ENCODE measurements at places on chromosomes 13 and 19.

GRCh38 chr19:38047641-38048040 lies 140.6 kb downstream of the SIPA1L3 start:
- DNase-seq: no peak

DNA sequence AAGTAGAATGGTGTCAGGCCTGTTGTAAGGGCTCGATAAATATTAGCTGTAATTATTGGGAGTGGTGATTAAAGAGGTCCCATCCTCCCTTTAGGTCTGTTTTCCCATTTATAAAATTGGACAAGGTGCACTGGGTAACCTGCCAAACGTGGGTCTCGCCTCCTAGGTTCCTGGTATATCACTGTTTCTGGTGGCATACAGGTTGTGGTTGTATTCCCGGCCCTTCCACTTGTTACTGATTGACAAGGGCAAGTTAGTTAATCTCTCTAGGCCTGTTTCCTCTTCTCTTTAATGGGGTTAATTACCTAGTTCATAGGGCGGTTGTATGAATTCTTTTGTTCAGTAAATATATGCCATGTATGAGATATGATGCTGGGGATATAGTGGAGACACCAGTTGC lies 1.5 kb downstream of the PPP2R1A start:
- DNase-seq: no peak

DNA sequence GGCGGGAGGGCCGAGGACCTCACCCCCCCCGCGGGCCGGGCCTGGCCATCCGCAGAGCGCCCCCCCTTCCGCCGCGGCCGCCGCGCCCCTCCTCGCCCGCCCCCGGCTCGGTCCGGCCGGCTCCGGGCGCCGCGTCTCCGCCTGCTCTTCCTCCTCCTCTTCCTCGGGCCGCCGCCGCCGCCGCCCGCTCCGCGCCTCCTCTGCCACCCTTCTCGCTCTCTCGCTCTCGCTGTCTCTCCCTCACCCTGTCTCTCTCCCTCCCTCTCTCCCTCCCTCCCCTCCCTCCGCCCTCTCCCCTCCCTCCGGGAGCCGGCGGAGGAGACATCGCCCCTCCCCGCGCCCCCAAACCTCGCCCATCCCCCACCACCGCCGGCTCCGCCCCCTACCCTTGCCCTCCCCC lies at the start of gene SHANK1:
TSS of gene SHANK1 (minus strand) at position 237 of the 400 bp plus-strand sequence. CDS start 2,883 bp downstream, outside the sequence.
- DNase-seq: peak; percentile 79

DNA sequence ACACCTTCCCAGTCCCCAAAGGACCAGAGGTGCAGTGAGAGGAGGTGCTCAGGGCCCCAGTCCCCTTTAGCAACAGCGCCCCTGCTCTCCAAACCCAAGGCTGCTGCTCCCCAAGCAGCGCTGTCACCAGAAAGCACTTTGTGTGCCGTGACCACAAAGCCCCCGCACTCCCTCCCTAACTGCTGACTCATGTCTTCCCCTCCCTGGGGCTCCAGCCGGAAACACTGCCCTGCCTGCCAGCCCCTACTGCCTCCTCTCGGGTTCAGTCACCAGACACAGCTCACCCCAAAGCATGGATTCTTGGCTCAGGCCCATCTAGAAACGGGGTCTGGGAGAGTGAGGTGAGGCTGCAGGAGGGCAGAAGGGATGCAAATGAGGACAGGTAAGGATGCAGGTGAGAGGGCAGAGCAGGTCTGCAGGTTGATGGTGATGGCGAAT lies 4.9 kb upstream of the TNFSF14 start:
- peak; percentile 45 for DNase-seq

GRCh38 chr19:16536130-16536529 lies 6.1 kb downstream of the CHERP start:
- DNase-seq: no peak

DNA sequence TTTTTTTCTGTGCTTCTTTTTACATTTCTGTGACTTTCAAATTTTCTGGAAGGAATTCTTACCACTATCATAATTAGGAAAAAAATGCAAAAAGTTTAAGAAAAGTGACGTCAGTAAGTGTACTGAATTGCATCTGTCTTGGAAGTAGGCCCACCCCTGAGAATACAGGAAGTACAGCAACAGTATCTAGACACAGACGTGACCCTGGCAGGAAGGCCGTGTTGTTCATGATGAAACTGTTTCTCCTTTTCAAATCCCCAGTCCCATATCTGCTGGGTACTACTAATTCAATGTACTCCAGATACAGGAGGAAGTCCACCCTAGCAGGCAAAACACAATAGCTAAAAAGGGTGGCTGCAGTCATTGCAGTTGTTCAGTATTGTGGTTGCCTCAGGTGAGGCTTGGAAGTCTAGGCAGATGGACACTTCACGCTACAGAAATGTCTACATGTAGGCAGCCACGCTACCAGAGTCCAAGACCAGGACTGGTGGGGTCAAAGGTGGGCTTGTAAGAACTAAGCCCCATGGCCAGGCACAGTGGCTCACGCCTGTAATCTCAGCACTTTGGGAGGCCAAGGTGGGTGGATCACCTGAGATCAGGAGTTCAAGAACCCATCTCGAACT lies 49.6 kb upstream of the MED4 start:
- peak; percentile 59 for DNase-seq

- no peak for DNase-seq
Observed at GRCh38 chr13:99150575-99151361, 49.9 kb upstream of the UBAC2 start.

DNA sequence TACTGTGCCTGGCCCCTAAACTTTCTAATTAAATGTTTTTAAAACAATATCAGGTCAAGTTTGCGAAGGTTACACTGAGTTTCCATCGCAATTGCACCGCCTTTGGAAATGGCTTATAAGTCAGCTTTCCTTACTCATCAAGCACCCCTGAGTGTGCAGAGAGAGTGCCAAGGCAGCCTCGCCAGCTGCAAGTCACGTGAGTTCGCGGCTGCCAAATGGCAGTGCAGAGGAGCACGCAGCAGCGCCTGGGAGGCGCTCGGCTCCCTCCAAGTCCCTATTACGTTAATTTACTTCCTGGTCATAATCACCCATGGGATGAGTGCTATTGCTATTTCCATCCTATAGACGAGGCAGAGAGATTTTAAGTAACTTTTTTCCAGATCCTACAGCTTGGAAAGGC lies 319.6 kb downstream of the TEX29 start:
- DNase-seq: peak; percentile 7

- DNase-seq: no peak
Observed at GRCh38 chr13:59538512-59538911, 625.2 kb downstream of the DIAPH3 start.

DNA sequence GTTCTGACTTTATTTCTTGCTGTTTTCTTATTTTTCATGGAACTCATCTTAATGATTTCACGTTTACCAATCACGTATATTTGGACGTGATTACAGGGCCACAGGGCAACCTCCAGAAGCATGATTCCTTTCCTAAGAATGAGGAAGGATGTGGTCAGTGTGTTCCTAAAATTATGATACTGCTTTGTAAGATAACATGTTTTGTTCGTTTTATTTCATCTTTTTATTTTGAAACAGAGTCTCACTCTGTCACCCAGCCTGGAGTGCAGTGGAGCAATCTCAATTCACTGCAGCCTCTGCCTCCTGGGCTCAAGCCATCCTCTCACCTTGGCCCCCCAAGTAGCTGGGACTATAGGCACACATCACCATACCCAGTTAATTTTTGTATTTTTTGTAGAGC lies 24.8 kb upstream of the LAIR1 start:
- no peak for DNase-seq

GRCh38 chr19:19119325-19120237 lies 18.7 kb downstream of the TMEM161A start:
- DNase-seq: no peak

DNA sequence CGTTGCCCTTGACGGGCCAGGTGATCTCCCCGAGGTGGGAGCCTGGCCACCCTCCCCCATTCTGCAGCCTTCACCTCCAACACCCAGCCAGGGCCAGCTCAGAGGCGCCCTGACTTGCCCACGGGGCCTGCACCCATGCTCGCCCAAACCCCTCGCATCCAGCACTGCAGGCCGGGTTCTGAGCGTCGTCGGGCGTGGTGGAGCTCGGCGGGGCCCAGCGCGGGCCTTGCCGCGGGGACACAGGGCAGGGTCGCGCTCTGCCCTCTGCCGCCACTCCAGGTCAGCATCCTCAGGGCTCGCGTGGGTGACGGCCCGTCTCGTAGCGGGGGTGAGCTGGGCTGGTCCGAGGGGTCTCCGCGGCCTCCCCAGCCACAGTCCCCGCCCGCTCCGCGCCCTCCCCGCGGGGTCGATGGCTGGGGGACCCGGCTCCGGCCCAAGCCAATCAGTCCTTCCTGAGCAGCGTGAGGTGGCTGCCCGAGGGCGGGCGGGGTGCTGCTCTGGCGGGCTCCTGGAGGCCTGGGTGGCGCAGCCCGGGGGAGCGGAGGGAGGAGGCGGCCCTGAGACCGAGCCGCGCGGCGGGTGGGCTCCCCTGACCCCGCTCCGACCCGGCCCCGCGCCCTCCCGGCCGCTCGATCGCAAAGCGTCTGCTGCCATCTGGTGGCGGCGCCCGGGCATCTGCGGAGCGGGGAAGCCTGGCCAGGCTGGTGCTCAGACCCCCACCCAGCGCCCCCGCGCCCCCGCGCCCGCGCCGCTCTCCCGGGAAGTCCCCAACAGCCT lies 61.4 kb downstream of the CCNE1 start:
- DNase-seq: peak; percentile 49

DNA sequence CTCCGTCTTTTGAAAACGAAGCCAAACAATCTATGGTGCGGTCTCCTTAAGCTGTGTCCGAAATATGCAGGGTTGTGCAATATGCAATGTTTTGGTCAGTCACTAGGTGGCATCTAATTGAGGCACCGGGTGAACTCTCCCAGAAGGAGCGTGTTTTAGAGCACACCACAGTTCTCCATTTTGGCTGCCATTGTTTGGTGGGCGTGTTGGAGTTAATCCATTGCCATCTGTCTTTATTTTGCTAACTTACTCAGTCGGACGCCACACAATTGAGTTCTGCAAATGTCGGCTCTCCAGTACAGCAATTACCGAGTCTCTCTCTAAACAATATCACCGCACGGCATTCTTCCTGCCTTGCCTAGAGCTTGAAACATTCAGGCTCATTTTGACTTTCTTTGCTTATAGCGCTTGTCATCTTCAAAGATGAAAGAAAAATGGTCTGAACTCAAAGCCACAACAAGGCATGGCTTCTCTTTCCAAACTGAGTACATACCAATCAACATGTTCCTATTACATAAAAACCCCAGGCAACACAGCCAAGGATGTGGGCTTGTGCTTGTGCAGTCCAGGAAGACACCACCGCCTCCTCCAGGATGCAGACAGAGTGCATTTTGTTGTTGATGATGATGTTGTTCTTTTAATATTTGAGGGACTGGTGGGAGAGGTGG lies 182.0 kb upstream of the SERP2 start:
- DNase-seq: peak; percentile 87

GRCh38 chr13:98397221-98397620 lies 179.7 kb downstream of the STK24 start:
- DNase-seq: peak; percentile 68

- DNase-seq: peak; percentile 43
Observed at GRCh38 chr19:10718205-10719196, 622 bp downstream of the DNM2 start.

DNA sequence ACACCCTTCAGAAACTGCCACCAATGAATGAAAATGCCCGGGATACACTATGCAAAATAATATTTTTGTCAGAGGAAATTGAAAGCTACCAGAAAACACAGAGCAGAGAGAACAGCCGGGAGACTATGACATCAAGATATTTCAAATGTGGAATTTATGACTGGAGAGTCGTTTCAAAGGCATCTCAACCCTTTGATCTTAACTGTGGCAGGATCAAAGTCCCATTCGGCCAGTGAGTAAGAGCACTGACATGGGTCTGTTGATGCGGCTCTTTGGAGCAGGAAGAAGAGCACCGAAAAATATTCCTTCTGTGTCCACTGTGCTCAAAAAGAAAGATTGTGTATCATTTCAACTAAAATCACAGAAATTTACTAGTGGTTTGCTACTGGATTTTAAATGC lies 201.9 kb downstream of the RFC3 start:
- DNase-seq: no peak

DNA sequence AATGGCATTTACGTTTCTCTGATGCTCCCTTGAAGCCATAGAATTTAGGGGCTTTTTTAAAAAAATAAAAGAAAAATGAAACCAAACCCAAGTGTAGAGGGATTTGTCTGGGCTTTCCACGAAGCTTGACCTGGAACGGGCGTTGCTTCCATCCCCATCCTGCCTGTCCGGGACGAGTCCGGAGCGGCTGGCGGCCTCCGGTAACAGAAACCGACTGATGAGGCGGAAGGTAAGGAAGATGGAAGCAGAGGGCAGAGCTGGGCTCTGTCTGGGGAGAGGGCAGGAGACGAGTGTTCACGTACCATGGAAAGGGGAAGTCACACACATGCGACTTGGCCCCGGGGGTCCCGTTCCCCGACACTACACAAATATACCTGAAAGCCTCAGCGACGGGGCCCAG lies 34.3 kb downstream of the BTBD2 start:
- DNase-seq: no peak

- DNase-seq: no peak
Observed at GRCh38 chr19:43423779-43424178, 9.1 kb downstream of the TEX101 start.

Measured in lung (tissue), 17 donors.